ENCODE measurements at places on chromosomes 12 and 14.

- no peak for DNase-seq
Observed at GRCh38 chr12:39972119-39972518, 133.8 kb downstream of the SLC2A13 start.

GRCh38 chr12:113945174-113946173, 20.7 kb downstream of the RBM19 start:
- DNase-seq = no peak

- no peak for DNase-seq
Observed at GRCh38 chr14:101859958-101860357, 98.4 kb downstream of the PPP2R5C start.

DNA sequence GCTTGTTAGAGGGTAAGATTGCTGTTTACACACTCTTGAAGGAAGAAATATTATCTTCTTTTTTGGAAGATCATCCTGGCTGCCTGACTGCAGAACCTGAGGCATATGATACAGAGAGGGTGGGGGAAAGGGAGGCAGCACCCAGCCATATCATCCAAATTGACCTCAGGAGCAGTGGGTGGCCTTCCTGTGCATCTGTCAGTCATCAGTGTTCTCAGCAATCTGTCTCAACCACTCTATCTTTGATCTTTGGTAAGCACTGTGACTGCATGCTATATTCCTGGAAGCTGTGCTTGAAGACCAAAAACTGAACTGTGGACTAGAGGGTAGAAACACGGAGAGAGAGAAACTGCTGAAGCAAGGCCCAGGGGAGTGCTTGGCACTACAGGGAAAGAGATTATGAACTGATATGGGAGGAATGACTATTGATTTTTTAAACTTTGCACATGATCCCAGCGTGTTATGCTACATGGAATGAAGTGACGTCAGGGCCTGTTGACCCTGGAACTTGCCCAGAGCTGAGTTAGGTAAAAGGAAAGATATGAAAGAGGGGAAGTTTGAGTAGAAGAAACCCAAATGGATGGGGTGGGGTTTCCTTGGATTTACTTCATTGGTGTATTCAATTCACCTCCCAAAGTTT, 171.5 kb downstream of the ASCL1 start:
- DNase-seq = no peak

- peak; percentile 66 for DNase-seq
Observed at GRCh38 chr12:19130224-19131024, 891 bp downstream of the PLEKHA5 start.

DNA sequence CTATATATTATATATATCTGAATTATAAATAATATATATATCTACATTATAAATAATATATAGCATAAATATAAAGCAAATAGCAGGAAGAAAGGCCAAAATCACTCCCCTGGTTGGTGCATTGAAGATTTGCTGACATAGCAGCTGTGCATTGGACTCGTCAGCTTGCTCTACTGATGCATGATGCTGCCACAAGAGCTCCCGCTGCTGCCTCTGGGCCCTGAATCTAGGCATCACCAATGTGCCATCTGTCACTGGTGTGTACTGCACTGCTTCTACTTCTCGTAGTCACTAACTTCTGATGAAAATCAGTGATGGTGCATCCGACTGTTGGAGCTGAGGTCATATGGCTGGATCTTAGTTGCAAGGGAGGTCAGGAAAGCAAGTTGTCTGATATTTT, 205.0 kb downstream of the ADAMTS20 start:
- DNase-seq = no peak

- peak; percentile 20 for DNase-seq
Observed at GRCh38 chr12:83823386-83824045, 1089.1 kb downstream of the SLC6A15 start.

- DNase-seq = no peak
Observed at GRCh38 chr14:102029956-102030355, 56.9 kb downstream of the HSP90AA1 start.

GRCh38 chr12:4211372-4211771, 62.2 kb upstream of the CCND2 start:
- no peak for DNase-seq

DNA sequence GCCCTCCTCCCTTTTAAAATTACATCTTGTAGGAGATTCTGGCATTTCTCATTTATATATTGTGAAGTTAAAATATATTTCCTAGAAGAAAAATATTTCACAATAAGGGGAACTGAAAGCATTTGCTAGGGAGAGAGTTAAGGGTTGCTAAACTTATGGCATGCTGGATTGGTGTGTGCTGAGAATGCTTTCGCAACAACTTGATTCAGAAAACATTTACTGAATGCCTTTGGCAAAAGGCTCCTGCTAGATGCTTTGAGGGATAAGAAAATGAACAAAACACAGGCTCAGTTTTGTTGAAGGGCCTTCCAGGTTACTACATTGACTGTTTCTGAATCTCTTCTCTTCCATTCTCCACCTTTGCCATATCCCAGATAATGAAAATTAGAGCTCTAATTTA, 67.5 kb downstream of the DIP2B start:
- no peak for DNase-seq

GRCh38 chr14:52891800-52892199, 59.0 kb downstream of the FERMT2 start:
- no peak for DNase-seq

DNA sequence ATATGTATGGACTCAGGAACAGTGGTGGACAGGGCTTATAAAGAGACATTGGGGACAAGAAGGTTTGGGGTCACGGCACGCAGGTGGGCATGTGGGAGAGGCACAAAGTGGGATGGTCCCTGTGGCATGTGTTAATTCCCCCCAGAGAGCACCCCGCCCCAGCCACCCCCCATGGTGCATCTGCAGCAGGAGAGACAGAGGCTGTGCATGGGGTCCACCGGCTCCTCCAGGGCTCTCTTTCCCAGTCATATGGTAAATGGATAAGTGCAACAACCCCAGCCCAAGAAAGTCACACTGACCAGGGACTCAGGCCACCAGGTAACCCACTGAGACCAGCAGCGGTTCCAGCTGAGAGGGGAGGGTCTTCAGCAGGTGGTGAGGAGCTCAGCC, 242.1 kb downstream of the BCL11B start:
- DNase-seq = no peak
